GM23248 (cell line): ENCODE measurements at places on chromosomes 12 and 14.
A peak's percentile ranks its signal among the peaks of the same experiment; 100 is the strongest.

DNA sequence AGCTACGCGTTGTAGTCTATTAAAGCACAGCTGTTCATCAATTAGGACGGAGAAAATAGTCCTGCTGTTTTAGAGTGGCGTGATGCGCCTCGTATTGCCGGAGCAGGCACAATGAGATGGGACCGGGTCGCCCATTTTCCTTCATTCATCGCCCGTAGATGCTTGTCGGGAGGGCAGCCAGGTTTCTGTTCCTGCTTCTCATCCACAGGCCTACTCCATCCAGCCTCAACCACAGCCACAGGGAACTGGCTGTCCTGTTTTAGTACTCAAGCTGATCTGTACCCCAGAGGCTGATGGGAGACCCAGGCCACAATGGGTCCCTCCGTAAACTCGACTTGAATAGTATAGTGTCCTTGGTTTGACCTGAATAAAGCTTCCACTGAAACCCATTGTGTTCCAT lies 264.0 kb downstream of the VRK1 start:
- DNase-seq, result no peak

- peak; percentile 6 for DNase-seq
Observed at GRCh38 chr12:91037276-91037675, 20.5 kb downstream of the KERA start.

DNA sequence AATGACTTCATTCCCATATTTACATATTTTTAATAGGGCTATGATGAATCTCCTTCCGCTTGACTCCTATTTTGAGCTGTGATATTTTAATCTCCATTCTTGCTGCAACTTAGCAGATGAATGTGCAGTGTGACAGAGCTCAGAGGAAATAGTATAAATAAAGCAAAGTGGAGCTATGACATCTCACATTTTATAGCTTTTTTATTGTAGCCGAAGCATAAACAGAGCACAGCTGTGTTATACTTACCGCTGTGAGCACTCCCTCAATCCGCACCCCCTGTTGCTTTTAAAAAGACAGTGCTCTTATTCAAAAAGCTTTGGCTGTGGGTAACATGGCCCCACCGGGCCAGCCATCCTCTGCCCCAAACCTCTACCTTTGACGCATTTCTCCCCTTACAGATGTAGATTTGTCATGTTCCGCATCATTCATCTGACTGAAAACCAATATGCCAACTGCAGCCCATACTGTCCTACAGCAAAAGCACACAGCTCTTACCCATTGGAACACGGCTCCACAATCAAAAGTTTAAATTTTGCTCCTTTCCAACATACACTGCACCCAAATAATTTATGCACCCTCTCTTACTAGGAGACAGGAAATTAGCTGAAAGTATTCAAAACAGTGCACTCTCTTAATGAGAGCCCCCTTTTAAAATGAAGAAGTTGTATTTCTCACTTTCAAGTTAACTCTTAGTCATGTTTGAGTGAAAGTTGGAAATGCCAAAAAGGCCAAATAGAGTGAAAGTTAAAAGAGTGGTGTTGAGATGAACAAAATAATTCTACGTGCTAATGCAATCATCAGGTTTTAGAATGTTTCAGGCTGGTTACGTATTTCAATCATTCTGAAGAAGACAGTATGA lies 429.3 kb upstream of the SOX5 start:
- no peak for DNase-seq

DNA sequence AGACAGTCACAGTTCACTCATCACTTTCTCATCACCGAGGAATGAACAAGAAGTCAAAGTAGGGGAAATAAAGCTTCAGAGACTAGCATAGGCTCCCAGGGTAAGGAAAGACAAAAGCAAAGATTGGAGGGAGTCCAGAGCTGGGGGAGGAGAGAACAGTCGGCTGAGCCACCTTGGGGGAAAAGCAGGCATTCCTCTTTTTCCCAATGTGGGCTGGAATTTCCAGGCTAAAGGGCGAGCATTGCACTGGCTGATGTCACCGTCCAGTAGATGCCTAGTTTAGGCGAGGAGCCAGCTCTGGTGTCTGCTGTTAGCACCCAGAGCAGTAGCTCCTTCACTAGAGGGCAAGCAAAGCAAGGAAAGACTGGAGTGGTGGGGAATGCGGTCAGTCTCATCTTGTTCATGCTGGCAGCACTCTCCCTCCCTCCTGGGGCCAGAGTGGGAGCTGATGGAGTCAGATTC lies 8.5 kb upstream of the KRT75 start:
- DNase-seq, result peak; percentile 96

DNA sequence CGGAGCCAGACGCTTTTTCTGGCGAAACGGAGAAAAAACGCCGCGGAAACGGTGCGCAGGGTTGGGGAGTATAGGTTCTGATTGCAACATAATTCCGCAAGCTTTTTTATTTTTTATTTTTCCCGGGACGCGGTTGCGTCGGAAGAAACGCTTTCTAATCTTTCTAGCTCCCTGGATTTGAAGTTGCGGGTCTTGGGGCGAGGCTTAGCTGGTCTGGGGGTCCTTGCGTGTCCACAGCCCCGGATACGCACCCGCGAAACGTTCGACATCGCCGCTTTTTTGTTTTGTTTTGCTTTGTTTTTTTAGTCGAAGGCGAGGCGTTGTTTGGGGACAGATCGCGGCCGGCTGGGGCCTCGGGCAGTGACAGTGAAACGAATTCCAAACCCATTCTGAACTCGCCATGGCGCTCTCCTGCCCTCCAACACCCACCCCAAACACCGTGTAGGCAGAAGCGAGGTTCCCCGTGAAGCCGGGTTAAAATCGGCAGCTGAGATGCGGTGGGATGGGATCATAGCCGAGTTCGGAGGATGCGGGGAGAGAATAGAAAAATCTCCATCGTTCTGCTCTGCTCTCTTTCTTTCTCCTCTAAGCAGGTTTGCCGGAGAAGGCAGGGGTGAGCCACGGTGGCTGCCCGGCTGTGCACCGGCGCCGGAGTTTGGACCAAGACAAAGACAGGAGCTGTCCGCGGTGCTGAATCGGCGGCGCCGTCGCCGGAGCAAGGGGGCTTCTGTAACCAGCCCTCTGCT lies 8.1 kb upstream of the LHX5 start:
- DNase-seq, result peak; percentile 62

DNA sequence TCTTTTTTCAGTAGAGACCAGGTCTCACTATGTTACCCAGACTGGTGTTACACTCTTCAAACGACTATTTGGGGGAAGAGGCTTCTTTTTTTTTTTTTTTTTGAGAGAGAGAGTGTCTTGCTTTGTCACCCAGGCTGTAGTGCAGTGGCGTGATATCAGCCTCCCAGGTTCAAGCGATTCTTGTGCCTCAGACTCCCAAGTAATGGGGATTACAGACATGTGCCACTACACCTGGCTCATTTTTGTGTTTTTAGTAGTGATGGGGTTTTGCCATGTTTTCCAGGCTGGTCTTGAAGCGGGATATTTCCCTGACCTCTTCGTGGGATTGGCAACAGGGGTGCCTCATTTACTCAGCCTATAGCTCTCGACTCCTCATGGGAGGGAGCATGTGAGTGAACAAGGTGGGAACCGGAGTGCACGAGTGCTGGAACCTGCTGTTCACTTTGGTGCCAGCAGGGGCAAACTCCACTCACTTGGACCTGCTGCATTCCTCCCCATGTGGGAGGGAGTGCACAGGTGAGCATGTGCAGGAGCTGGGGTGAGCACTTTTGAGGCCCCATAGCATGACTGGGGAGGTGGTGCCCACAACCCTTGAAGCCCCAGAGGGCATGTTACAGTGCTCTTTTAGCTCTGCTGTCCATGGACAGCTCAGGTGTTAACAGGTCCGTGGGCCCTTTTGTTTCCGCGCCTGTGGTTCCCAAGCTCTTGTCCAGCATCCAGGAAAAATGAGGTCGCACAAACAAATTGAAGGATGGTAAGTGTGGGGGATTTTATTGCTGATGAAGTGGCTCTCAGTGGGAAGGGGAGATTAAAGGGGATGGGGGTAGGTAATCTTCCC lies 79.1 kb upstream of the HECTD1 start:
- DNase-seq, result no peak

- DNase-seq, result no peak
Observed at GRCh38 chr12:131990980-131991305, 41.2 kb downstream of the EP400 start.

DNA sequence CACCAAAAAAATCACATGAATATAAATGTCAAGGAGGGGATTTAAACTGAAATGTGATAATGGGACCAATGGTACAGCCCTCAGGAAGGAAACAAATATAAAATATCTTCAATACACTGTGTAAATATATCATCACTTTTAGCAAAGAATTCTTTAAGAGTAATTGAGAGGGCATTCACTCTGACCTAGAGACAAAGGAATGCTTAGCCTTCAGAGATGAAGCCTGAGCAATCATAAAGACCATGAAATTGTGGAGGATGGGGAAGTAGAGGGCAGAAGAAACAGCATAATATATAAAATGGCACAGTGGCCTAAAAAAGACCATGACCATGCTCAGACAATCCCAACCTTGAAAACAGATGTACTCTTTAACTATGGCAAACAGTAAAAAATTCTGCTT lies 20.4 kb downstream of the YAF2 start:
- DNase-seq, result peak; percentile 76

- no peak for DNase-seq
Observed at GRCh38 chr12:4448371-4448940, 2.8 kb upstream of the FGF6 start.

DNA sequence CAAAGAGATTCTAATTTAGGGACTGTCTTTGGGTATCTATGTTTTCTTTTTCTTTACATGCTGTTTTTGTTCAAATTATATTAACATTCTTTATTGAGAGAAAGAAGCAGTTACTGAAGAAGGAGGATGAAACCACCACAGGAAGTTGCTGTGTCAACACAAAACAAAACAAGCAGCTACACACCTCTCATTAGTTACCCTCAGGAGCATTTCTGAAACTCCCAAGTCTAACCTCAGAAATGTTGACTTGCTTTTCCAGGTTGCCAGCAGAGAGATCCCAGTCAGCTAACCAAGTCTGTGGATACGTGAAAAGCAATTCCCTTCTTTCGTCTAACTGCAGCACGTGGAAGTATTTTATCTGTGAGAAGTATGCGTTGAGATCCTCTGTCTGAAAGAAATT lies 33.5 kb downstream of the CLEC1A start:
- no peak for DNase-seq

DNA sequence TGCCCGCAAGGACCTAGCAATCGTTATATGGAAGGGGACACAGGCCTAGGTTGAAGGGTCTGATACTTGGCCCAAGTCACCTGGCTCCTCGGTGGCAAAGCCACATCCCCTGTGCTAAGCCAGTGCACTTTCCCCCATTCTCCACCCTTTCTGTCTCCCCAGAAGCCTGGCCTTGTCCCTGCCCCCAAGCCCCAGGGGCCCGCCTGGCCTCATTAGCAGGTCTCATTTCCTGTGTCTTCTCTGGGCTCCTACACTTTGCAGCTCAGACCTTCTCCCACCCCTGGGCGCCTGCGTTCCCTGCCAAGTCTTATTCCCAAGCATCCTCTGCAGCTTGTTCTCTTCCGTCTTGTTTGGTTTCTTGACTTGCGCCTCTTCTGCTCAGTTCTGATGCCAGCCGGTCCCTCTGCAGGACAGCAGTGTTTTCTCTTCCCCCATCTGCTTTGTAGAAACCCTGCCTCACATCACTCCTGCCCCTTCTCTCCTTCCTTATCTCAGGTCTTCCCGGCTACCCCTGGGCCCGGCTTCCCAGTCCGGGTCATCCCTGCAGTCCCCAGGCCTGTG lies 66.7 kb downstream of the SLC24A4 start:
- DNase-seq, result no peak

GRCh38 chr12:96198965-96199364 lies 4.8 kb downstream of the ELK3 start:
- DNase-seq, result peak; percentile 96

DNA sequence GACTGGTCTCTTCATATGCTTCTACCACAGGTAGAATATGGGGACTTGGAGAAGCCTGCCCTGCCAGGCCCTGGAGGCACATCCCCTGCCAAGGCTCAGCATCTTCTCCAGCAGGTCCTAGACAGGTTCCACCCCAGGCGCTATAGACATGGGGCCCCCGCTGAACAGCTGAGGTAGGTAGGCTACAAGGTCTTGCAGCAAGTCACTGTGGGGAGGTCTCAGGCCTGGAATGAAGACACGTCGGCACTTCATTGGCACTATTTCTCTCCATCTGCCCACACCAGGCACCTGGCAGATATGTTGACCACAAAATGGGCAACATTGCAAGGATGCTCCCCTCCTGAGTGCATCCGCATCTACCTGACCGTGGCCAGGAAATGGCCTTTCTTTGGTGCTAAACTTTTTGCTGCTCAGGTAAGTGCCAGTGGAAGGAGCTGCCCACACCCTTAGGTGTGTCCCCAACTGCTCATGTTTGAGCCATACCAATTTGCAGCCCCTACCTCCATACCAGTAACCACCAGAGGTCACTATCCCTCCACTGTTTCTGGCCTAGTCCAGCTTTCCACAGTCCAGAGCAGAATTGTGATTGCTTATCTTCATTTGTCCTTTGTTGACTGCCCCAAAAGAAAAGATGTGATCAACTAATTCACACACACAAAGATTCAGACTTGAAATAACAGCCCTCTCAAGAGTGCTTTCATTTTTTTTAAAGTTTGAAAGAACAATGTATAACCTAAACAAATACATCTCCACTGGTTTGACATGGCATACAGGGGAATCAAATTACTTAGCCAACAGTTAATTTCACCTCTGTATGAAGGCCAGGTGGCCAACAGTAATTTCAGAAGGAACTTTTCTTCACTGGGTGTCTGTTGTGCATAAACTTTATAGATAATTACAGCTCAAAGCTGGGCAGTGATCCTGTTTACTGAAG lies 16.1 kb downstream of the PIGH start:
- peak; percentile 58 for DNase-seq

DNA sequence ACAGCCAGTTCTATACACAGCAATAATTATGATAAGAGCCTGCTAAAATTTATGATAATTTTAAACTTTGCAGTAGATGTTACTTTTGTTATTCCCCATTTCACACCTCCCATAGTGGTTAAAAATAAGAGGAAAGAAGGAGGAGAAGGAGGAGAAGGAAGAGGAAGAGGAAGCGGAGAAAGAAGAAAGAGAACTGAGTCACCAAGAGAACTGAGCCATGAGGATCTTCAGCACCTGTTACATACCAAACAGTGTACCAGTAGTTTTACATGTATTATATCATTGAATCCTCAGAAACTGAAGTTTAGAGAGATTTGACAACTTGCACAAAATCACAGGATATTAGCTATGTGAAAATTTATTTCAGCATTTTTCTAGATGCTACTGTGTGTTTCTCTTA lies 3.9 kb downstream of the CD163 start:
- DNase-seq, result no peak

DNA sequence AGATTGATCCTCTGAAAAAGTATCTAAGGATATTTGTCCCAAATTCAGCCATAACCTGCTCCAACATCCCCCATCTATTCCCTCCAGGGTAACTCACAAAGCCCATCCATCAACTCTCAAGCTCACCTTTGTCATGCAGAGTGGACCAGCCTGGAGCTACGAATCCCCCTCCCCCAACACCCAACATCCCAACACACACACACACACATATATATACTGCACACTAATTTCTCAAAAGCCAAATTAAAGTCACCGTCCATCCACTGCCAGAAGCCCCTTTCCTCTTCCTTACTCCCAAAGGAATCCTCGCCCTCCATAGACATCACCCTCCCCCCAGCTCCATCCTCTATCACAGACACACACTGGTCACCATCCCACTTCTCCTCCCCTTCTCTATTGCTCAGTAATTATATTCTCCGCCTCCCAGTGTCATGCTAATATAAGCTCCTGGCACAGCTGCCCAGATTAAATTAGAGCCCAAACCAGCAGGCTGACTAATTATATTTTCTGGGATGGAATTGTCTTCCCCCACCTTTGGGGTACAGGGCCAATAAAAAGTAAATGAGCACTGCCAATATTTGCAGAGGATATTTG lies 13.5 kb upstream of the TESPA1 start:
- no peak for DNase-seq
